Cerebellar nuclear complex (tissue), 1 donor: ENCODE measurements at places on chromosomes 4 and X.

DNA sequence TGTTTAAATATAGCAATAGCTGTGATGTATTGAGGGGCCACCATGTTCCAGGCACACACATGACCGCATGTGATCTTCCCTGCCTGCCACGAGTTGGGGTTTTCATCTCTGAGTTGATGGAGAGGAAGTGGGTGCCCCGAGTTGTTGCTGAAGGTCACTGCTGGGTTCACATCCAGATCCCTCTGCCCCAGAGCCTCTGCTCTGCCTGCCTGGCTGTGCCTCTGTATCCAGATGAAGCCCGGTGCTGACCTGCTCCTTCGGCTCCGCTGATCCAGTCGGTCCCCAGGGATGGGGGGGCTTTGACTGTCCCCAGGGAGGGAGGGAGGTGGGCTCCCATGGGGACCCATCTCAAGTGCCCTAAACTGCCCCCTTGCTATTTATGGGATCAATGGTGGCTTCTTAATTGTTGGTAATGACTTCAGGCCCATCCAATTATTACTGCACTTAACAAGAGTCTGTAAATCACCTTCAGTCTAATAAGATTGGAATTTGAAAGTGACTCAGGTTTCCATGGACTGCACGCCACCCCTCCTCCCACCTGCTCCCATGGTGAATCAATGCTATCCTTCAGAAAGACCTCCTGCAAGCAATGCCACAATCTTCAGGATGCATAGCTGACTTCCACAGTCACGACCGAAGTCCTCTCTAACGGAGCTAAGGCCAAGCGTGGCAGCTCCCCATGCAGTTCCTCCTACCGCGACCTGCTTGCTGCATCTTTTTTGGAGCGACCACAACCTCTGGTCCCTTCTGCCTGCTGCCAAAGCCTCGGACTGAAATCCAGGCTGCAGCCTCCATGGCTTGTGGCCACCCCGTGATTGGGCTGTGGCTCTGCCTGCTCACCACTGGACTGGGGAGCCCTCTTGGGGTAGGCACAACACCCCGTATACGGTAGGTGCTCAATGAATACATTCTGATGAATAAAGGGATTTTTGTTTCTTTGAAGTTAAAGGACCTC is 73.1 kb downstream of the CPZ start:
- no peak for DNase-seq

DNA sequence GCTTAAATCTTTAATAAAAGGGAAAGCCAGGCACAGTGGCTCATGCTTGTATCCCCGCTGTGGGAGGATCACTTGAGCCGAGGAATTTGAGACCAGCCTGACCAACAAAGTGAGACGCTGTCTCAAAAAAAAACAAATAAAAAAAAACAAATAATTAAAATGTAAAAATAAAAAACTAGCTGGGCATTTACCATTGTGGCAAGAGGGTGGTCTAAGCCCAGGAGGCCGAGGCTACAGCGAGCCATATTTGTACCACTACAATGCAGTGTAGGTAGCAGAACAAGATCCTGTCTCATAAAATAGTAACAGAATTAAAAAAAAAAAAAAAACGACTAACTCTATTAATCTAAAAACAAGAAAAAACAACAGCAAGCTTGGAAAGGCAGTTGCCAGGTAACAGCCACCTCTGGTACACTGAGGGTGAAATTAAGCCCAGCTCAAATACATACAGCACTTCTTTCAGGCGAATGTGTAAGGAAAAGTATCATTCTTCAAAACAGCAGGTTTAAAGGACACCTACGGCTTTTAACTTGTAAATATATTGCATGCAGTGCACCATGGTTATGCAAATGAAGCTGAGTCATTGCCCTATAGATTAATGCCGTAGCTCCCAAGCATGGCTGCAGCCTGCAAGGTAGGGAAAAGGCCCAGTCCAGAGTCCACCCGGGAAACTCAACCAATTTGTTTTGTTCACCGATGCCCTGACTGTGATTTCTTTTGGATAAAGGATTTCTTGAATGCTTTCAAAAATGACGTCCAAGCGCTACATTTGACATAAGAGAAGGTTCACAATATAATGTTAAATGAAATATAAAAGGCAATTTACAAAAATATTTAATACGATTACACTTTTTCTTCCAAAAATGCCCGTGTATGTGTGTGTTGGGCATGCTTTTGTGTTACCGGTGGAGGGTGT is 14.5 kb upstream of the TXLNG start:
- DNase-seq, result no peak

DNA sequence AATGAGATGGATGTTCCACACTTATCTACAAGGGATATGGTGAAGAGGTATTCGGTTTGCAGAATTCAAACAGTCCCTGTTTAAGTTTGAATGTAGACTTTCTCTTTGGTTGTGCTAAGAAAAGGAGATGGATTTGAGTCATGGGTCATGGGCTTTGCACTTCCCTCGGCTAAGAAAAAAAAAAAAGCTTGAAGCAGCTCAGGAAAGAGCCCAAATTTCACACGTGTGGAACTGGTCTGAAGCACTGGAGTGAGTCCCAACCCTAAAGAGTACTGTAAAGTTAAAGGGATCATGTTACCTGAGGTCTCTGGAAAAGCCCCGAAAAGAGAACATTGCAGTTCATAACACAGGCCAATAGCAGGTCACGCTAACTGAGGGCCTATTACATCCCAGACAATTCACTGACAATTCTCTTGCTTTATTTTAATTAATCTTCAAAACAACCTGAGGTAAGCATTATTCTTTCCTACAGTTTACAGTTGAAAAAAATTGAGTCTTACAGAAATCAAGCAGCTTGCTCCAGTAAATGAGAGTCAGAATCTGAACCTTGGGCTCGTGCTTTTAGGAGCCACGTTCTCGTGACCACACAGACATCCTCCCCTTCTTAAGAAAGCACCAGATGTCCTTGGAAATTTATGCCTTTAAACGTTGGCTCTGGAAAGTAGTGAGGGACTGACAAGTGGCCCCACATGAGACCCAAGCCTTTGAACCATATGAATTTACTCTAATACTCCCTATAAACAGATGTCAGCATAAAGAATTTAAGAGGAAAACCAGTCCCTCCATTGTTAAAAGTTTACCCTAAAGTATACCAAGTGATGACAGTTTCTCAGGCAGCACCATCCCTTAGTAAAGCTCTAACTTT is 89.3 kb downstream of the MAD2L1 start:
- no peak for DNase-seq

DNA sequence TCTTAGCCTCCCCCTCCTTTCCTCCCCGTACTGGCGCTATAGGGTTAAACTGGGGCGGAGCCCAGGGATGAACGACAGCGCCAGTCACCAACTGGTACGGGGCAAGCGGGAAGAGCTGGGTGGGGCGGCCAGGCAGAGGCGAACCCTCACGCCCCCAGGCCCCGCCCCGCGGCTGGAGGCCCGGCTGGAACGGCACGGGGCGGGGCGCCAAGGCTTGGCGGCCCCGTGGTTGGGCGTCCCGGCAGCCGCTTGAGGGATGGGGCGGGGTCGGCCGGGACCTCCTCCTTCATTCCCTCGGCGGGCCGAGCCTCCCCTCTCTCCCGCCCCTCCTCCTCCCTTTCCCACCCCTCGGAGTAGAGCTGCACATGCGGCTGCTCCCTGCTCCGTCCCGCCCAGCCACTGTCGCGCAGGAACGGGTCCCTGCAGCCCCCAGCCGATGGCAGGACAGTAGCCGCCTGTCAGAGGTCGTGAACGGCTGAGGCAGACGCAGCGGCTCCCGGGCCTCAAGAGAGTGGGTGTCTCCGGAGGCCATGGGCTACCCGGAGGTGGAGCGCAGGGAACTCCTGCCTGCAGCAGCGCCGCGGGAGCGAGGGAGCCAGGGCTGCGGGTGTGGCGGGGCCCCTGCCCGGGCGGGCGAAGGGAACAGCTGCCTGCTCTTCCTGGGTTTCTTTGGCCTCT is at the start of gene EDA:
EDA (plus strand) TSS at position 335 of the 678 bp plus-strand sequence.
- no peak for DNase-seq

- no peak for DNase-seq
Measured at GRCh38 chr4:119490335-119490734, 138.3 kb downstream of the PDE5A start.

DNA sequence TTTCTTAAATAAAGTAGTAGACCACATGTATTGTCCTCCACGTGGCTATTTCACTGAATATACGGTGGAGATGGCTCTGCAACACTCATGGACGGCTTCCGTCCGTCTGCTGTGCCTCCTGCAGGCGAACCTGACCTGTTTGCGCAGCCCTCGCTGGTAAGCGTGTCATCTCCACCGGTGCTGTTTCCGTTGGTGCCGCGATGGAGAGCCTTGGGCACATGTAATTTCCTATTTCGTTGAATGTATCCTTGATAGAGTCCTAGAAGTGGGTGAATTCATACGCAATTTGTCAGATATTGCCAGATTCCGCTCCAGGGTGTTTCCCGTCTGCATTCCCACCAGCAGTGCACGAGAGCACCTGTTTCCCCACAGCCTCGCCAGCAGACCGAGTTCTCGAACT is 48.5 kb downstream of the HTT-AS start:
- no peak for DNase-seq

DNA sequence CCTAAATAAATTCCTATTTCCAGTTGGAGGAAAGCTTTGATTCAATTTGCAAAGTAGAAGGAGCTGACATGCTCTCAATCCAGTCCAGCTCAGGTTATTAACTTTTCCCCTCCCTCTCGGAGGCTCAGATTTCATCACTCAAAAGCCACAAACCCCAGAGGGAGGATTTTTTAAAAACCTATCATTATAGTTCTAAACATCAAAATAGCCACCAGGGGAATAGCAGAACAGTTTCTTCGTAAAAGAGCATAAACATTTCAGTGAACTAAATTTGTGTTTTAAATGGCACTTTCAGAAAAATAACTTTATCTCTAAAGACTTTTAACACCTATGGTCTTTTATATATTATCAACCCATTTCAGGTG is 8.8 kb downstream of the GPRIN3 start:
- no peak for DNase-seq

GRCh38 chr4:3205995-3206394 is 43.0 kb upstream of the MSANTD1 start:
- no peak for DNase-seq
